ENCODE measurements at places on chromosomes 3 and 15.

DNA sequence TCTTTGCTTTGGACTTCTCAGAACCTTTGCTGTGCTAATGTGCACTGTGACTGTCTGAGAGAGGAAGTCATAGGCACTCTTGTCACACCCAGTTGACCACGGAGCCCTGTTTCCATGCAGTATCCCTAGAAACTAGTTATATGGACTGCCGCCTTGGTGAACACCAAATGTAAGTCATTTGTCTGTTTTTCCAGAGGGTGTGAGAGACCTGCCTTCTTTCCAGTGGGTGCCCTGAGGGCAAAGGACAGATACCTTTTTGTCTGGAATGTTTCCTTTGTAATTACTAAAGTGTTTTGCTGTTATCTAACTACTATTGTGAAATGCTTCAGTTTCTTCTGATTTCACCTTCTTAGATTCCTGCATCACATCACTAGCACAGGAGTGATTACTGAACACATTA is 91.8 kb downstream of the LARS2 start:
- DNase-seq: no peak

- DNase-seq: no peak
Observed at GRCh38 chr3:23741036-23741706, 64.6 kb upstream of the UBE2E1 start.

DNA sequence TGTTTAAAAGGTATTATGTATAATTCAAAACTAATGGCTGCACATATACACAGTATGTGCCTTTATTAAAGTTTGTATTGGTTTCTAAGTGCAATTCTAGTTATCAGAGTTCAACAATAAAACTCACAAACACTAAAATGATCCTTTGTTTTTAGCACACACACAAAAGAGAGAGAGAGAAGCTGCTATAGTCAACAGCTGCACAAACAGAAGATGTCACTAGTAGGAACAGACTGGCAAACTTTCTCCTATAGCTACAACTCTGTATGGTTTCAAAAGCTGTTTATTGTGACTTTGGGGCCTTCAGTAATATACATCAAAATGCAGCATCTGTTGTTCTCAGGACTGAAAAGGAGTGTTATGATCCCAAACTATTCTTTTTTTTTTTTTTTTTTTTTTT is 6.1 kb downstream of the SECISBP2L start:
- no peak for DNase-seq

- DNase-seq: peak; percentile 99
Observed at GRCh38 chr15:42920519-42921341, at the start of gene TTBK2. TSS of gene TTBK2 (minus strand) at chr15:42920778. CDS start at chr15:42878617, 42,161 bp downstream.

- no peak for DNase-seq
Observed at GRCh38 chr3:177689869-177690268, 492.6 kb upstream of the TBL1XR1 start.

- DNase-seq: no peak
Observed at GRCh38 chr15:40747685-40748631, 7.1 kb downstream of the RMDN3 start.

DNA sequence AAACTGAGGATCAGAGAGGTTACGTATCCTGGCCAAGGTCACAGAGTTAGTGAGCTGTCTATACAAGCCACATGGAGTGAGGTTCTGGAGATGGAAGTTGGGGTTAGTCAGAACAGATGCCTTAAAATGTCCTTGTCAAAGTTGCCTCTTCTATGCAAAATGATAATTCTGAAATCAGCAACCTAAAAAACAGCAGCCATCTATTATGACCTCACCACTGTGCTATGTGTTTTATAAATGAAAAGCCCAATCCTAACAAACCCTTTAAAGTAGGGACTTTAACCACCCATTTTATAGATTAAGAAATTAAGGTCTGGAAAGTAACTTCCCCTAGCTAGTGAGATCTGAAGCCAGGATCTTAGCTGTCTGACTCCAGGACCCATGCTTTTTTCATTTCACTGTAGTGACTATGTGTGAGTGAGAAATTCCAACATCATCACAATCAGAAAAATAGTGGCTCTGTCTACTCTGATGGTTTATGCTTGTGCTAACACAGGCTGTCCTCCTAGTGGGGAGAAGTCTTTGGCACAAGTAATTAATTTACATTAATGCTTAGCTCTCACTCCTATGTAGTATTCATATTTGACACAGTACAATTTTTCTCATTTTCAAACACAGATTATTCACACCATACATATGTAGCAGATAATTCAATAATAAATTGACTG is 143.6 kb downstream of the ANO10 start:
- DNase-seq: no peak

GRCh38 chr3:14948609-14949038 is 1.2 kb downstream of the NR2C2 start:
- DNase-seq: no peak

DNA sequence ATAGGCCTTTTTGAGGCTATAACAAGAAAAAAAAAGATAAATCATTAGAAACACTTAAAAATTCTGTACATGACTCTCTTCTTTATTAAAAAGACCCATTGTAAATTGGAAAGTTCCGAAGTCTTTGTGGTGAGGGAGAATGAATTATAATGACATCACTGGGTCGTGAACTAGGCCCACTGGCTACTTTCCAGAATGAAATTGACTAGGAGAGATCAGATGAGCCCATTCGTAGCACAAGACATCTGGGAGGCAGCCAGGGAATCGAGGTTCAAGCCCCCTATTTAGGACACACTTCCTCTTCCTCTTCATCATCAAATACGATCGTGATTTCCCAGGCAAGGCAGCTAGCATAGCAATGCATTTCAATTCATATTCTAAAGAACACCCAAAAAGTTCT is 889.8 kb upstream of the NR2F2 start:
- no peak for DNase-seq

DNA sequence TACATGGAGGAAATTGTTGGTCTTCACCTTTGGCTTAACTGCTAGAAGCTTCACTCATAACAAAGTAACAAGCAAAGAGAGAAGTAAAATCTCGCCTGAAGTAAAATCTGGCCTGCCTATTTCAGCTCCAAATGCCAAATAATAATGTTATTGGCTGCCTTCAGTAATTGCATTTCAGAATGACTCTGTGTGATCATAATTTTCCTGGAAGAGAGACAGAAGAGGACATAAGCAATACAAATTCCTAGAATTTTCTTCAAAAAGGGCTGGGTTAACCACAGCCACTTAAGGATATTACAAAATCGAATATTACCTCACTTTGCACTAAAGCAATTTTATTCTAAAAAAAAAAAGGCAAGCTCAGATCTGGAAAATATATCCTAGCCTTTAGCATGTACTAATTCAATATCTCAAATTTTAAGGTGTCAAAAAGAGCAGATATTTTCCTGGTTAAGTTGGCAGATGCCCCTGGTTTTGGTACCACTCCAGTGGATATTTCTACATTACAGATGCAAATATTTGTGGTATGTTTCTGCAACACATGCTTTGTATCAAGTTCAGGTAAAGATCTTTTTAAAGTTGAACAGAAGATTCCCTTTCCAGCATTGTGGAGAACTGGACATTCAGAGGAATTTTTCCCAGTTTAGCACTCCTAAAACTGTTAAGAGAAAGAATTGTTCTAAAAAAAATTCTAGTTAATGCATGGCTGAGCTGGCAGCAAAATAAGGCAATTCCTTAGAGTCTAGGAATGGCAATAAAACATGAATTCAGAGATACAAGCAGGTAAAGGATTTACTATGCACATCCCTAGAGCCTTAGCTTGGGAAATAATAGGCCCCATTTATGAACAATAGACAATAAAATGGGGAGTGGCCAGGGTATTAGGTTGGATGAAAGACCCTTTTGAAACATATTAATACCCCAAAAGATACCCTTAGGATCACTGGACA is 116.7 kb downstream of the STAC start:
- DNase-seq: no peak

Data from neural progenitor cell (in vitro differentiated cells).